ENCODE measurements at places on chromosomes 1 and 21.

GRCh38 chr1:46735708-46736324 is 16.9 kb upstream of the EFCAB14 start:
- no peak for DNase-seq

DNA sequence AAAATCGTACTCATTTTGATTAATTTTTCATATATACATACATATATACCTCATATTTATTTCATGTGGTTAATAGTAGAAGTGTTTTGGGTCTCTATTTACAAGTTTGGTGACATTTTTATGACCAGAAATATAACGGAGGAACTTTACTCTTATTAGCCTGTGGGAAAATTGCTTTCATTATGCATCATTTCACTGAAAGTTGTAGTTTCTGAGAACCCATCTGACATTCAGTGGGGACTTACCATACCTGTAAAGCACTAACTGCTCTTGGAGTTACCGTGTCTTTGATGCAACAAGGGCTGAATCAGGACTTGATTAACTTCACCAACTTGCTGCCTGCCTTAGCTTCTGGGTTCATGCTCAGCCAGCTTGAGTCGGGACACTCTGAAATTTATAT is 49.9 kb upstream of the ITPKB start:
- no peak for DNase-seq

DNA sequence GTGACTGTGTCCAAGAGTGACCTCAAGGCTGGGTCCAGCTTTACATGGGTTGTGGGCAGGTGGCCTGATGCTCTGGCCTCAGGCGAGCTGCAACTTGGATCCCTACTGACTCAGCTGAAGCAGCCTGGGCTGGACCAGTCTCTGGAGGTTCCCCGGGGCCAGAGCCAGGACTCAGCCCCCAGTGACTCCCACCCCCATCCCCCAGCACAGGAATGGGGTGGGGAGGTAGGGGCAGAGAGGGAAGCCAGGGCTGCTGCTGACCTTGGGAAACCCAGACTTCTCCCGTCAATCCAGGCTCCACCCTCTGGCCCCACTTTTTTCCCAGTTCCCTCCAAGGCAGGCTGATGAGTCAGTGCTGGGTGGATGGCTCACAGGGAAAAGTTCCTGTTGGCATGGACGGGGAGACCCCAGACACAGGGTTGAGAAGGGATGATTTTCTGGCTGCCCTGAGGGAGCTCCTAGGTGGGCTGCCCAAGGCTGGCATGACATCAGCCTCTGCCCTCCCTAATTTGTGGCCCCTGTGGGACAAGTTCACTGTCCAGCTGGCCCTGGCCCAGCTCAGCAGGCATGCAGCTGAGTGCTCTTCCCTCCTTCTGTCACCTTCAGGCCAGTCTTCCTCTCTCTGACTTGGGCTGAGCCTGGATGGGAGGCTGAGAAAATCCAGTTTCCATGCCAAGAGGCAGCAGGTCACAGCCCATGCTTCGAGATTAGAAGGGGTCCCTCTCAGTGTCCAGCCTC is 2.2 kb downstream of the ZC3H12A start:
- DNase-seq = no peak

- no peak for DNase-seq
Observed at GRCh38 chr1:227214207-227214606, 104.1 kb downstream of the CDC42BPA start.

GRCh38 chr1:224482619-224483018 is 48.0 kb upstream of the WDR26 start:
- DNase-seq = no peak

DNA sequence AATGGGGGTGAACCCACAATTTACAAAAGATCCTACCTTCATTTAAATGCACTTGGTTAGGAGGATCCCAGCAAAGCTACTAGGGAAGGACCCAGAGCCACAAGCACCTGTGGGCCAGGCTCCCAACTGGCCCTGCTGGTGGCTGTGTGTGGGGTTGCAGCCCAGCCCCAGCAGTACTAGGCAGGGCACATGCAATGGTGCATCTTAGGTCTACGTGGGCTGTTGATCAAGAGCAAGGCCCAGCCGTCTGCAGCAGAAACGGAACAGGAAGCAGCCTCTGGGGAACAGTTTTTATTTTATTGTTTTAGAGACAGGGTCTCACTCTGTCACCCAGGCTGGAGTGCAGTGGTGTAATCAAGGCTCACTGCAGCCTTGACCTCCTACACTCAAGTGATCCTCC is 134.1 kb upstream of the RAB4A start:
- no peak for DNase-seq

DNA sequence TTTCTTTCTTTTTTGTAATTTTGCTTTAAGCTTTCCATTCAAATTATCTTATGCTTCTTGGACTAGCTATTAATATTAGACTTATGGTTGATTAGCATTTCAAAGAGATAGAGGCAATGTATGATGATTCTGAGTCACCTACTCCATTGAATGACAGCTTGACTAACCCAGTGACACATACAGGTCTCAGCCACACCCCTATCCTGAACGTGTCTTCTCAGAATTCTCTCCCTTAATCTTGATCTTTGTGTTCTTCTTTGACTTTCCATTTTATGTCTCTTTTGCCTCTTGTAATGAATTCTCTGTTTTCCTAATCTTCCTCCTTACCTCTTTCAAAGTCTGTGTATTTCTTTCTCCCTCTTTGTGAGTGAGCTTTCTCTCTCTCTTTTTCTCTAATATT is 241.1 kb downstream of the PDE4B start:
- DNase-seq = no peak

- DNase-seq = no peak
Observed at GRCh38 chr1:59142311-59143132, 154.4 kb upstream of the FGGY start.

DNA sequence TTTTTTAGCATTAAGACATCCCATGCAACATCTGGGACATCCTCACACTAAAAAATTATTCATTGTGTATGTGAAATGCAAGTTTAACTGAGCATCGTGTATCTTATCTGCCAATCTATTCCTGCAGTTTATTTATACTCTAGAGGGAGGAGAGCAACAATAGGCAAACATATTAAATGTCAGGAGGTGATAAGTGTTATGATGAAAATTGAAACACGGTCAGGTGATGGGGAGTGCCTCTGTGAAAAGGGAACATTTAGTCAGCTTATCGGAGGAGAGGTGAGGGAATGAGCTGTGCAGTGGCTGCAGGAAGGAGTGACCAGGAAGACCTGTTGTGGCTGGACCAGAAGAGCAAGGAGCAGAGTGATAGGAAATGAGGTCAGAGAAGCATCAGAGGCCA is 775 bp upstream of the EFCAB14 start:
- no peak for DNase-seq

- no peak for DNase-seq
Observed at GRCh38 chr1:17170571-17170970, 34.4 kb upstream of the PADI1 start.

DNA sequence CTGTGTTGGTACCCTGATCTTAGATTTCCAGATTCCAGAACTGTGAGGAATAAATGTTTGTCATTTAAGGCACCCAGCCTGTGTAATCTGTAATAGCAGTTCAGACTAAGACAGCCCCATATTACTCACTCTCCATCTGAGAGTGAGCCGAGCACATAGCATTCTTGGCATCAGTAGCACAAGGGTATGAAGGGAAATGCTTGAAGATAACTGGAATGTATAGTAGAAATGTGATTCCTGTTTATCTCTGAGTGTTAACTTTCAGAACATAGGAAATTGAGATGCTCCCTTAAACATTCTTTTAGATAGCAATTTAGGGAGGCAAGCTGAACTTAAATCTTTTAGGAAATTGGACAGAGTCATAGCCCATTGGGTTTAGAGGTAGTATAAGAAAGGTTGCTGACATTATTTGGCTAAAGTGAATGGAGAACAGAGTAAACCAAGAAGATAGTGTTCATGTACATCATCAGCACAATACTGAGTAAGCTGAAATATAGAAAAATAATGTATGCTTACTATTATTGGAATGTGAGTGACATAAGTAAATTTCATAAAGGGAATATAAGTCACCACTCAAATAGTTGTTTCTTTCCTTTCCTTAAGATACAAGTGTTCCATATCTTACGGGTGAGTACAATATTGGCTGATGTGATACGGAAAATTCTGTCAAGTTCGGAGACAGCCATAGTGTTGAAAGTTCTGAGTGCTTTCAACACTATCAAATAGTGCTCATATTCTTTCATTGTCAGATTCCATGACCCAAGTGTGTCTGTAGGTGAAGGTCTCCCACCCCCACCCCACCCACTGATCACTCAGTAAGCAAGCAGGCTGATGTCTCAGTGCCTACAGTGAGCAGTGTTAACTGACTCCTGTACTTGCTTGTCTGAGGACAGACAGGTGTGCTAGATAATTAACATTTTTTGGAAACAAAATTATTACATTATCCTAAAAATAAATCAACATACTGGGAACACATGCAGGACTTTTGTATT is 73.7 kb downstream of the LRRC8D start:
- DNase-seq = no peak

All from cortex of kidney (tissue), 1 donor.